ENCODE measurements at places on chromosomes 3 and 15. TPM values are rescaled to one million over a fixed set of nuclear protein-coding genes. Genes with fewer than 3 reads are reported as not detected.

GOLGA8S gene
- total RNA-seq = 0.11 TPM

RASGRF1 gene
- not detected for total RNA-seq

NUTM1 gene
- total RNA-seq = not detected

CASR gene
- total RNA-seq = 0.05 TPM

NAALADL2 gene
- total RNA-seq = 0.27 TPM

- no peak for DNase-seq
Measured at GRCh38 chr3:59816312-59816711, 766.5 kb upstream of the CFAP20DC start.

DNA sequence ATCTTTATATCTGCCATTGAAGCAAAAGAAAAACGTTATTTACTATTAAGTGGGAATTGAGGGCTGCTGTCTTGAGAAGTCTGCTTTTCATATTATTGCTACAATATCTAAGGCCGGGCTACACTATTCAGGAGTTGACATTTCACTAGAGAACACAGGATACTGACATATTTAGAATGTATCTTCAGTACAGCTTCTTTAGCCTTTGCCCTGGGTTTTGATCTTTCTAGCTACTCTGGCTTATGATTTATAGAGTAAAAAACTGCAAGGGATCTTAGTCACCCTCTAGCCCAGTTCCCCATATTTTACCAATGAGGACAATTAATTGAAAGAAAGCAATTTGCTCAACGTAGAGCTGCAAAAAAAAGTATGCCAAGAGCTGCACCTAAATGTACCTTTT is 307.4 kb upstream of the DPPA4 start:
- DNase-seq = no peak

DNA sequence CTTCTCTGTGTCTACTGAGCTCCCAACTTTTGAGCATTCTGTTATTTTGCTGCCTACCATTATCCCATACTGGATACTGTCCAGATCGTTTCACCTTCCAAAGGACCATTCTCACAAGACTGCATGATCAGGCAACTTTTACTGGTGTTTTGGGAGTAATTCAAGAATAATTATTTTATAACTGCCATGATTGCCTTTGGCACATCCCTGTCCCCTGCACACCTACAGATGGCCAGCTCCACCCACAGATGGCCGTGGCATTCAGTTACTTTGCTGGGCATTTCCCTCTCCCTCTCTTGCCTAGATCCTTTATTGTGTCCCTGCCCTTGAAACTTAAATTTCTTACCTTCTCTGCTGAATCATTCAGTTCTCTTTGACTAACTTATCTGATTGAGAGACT is 263.9 kb downstream of the DIPK2A start:
- DNase-seq = no peak

GRCh38 chr3:153319705-153320554 is 157.9 kb downstream of the RAP2B start:
- no peak for DNase-seq

DNA sequence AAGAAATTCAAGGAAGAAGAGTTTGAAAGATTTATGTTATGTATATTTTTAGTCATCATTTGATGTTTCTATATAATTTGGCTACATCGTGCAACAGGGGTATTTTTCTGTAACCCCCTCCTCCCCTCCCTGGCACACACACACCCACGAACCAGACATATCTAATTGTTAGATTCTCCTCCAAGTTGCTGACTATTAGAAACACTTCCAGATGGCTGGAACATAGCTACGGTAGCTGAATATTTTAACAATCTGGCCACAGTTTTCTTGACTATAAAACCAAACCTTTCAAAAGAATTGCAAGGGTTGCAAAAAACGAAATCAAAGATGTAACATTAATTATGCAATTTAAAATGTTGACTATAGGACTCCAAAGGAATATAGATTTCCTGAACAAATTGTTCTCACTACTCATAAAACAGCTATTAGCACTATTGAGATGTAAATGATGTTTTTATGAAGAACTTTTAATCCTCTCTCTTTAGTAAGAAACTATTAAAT is 154.4 kb downstream of the CHL1 start:
- no peak for DNase-seq

DNA sequence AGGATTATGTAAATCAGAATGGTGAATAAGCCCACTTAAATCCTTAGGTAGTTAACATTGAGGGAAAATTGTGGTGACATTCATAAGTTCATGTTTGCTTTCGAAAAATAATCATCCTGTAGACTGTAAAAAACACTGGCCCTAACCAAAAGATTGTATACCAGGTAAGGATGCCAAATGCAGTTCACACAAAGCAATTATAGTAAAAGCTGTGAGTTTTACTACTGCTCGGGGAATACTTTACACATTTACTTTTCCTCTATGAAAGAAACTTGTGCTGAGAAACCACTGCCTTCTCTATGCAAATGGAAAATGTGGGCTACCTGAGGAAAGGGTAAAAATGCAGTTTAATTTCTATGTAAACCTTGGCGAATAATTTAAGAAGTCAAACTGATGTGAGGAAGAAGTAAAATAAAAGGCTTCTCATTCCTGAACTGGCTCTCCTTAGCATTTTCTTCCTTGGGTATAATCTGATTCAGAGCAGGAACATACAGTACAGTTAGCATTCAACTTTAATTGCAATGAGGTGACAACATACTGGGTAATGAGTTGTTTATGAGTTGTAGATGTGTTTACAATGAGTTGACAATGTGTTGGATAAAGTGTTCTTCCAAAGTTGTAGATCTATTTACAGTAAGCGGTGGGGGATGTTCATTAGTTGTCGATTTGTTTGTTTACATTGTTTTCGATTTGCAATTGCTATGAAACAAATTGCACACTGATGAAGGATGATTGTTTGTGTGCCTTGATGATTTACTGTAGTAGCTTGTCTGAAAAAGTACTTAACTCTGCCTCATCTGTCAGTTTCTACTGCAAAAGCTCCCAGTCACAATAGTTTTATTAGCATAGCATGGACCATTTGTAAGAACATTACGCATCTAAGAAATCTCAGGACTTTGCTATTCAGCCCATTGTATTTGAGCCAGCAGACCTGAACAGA is 453.0 kb upstream of the DPH6 start:
- no peak for DNase-seq

GRCh38 chr3:59234884-59235633 is 185.2 kb upstream of the CFAP20DC start:
- DNase-seq = no peak

DNA sequence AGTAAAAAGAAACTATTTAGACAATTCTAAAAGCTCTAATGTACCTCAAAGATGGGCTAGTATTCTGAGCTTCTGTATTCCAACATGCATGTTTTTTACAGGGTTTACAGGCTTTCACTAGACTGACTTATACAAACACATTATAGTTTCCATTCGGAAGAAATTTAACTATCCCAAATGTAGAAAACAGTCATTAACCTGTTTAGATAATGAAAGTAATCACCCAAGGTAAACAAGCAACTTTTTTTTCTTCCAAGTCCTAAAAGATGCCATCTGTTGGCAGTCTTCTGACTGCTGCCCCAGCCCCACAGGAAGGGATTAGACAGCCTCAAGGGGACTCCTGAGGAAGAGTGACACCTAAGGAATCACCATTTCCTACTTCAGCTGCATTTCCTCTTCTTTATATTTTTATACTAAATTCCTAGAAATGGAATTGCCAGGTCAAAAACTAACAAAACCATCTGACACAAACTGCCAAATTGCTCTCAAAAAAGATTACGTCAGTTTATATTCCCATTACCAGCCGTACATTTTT is 25.5 kb downstream of the SIN3A start:
- DNase-seq = no peak

- DNase-seq = no peak
Measured at GRCh38 chr3:45608885-45609284, 14.3 kb downstream of the LIMD1 start.

- DNase-seq = no peak
Measured at GRCh38 chr3:119239206-119239820, 1.4 kb downstream of the B4GALT4 start.

DNA sequence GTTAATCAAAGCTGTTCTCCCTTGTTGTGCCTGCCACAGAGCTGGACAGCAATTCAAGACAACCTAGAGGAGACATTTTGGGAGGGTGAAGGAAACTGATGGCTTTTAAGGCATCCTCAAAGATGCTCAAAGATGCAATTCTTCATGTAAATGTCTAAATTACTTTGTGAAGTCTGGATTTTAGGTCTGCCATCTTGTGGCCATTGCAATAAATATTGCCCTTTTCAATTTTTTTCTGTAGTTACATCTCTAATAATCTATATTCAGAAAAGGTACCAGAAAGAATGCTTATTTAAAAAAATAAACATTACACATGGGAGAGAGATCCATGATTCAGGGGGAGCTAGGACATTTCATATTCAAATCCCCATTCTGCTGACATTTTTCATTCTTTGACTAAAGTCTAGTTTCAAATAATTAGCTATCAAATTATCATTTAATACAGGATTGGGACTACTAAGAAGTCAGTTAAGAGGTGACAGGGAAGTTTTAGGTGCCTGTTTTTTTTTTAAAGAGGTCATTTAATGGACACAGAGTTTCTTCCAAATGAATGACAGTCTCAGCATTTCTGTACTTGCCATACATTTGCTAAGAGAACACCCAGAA is 259.8 kb upstream of the WNT5A start:
- DNase-seq = no peak

DNA sequence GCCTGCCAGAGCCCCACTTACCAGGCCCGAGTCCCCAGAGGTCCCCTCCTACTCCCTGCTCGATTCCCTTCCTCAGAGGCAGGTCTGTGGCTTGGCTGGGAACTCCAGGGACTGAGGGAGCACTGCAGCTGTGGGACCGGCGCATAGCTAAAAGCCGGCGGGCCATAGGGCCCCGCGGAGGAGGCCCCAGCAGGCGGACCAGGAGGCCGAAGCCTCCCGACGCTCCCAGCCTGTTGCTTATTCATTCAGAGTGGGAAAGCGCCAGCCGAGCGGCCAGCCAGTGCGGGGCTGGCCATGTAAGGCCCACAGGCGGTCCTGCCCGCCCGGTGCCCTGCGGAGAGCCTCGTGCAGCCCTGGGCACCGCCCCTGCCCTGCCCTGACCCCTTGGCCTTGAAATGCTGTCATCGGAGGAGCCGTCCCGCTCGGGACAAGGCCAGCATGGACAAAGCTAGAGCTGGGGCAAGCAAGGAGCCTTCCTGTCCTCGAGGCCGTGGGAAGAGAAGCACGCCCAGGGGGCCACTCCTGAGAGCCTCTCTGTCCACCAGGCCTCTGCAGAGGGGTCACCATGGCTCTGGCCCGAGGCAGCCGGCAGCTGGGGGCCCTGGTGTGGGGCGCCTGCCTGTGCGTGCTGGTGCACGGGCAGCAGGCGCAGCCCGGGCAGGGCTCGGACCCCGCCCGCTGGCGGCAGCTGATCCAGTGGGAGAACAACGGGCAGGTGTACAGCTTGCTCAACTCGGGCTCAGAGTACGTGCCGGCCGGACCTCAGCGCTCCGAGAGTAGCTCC is at the start of gene LOXL1:
Gene LOXL1 (plus strand): TSS at position 244 of the 784 bp plus-strand sequence. CDS start 322 bp downstream, at position 566.
- no peak for DNase-seq

GRCh38 chr3:34844323-34844620 is 795.1 kb upstream of the ARPP21 start:
- no peak for DNase-seq

DNA sequence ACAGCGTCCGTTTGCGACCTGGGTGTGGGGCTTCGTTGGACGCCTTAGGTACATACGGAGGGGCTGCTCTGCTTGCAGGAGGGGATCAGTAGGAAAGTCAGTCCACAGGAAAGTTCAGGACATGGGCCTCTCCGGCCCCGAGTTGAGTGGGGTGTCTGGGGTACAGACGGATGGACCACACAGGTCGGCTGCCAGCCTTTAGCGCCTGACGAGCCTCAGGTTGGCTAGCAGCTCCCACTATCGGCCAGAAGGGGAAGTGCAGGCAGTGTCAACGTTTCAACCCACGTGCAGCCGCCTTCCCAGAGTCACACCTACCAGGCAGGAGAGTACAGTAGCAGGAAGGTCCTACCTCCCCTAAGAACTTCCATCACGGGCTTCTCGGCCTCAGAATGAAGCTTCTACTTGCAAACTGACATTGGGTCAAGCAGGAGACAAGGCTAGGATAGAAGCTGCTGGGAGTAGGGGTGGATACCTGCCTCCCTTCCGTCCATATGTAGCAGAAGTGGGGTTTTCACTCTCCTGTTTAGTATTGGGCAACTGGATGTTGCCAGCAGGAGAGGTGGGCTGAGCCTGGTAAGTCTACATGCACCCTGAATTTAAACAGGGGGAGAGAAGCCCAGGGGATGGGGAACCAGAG is 1.8 kb upstream of the SCN5A start:
- peak; percentile 83 for DNase-seq

- no peak for DNase-seq
Measured at GRCh38 chr3:109188741-109189140, 52.2 kb downstream of the C3orf85 start.
